ENCODE measurements at places on chromosomes 2 and 18.

GRCh38 chr18:10454681-10455557, 484 bp downstream of the APCDD1 start:
- DNase-seq: no peak

DNA sequence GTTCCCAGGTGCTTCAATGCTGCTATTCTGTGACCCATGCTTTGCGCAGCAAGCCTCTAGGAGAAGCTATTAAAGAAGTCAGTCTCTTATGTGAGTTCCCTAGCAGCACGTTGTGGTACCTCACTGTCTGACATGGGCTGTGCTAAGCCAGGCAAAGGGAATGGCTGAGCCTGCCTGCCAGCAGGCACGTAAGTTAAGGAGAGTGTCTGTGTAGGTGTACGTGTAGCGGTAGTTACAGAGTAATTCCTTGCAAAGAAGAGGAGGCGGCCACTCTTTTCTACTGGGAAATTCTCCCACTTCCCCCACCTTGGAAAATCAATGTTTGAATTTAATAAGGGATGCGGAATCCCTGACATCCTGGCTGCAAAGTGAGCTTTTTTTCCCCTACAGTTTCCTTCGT, 123.5 kb upstream of the LYPD1 start:
- no peak for DNase-seq

- no peak for DNase-seq
Observed at GRCh38 chr2:212337486-212338343, 200.9 kb downstream of the ERBB4 start.

GRCh38 chr2:144572977-144573376, 53.1 kb upstream of the ZEB2 start:
- no peak for DNase-seq

GRCh38 chr2:231124838-231125568, at the start of gene HTR2B:
Gene HTR2B (minus strand): TSS chr2:231125042. CDS start chr2:231123764, 1,278 bp downstream.
- peak; percentile 62 for DNase-seq

DNA sequence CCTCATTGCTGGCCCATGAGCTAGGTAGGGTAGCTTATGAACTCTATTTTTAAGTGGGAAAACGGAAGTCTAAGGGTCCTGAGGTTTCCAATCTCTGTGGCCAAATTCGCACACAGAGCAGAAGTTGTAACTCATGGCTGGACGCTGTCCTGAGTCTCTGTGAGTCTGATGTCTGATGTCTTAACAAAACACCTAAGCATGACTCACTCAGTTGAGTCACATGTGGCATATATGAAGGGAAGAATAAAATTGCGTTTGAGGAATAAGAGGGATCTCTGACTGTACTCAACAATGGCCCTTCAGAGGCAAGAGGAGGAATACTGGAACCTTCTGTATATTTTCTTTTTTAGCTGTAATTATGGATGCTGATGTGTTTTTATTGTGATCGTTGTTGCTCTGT, 569.7 kb downstream of the RIT2 start:
- DNase-seq: no peak

DNA sequence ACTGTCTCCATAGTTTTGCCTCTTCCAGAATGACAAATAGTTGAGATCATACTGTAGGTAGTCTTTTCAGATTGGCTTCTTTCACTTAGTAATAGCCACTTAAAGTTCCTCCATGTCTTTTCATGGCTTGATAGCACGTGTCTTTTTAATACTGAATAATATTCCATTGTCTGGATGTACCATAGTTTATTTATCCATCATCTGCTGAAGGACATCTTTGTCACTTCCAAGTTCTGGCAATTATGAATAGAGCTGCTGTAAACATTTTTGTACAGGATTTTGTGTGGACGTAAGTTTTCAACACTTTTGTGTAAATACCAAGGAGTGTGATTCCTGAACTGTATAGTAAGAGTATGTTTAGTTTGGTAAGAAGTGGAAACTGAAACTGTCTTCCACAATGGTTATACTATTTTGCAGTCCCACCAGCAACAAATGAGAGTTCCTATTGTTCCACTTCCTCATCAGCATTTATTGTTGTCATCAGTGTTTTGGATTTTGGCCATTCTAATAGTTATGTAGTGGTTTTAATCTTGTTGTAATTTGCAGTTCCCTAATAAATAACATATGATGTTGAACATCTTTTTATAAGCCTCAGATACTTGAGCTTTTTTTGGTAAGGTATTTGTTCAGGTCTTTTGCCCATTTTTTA, 18.9 kb downstream of the LTBP1 start:
- no peak for DNase-seq

DNA sequence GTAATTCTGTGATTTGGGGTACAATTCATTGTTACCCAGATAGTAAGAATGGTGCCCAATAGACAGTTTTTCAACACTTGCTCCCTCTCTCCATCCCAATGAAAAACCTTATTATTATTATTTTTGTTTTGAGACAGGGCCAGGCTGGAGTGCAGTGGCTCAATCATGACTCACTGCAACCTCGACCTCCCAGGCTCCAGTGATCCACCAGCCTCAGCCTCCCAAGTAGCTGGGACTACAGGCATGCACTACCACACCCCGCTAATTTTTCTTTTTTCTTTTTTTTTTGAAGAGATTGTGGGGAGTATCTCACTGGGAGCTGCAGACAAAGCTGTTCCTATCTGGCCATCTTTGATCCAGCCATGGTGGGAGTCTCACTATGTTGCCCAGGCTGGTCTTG, 7.2 kb downstream of the TGFA start:
- no peak for DNase-seq

DNA sequence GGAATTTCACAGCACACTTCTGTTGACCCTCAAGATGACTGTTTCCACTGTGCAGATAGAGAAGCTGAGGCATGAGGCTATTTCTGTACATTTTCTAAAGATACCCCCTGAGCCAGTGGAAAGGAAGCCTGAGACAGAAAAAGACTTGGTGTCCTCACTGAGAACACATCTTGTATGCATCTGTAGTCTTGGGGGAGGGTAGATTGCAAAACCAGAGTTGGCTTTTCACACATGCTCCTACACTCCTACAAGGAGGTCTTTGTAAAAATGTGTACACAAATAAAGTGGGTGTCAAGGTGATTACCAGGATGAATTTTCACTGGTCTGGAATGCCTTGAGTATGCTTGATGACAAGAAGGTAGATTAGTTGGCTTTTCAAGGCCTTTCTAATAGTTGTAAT, 98.0 kb downstream of the KCTD18 start:
- DNase-seq: no peak

- peak; percentile 64 for DNase-seq
Observed at GRCh38 chr18:24656551-24657443, 196.4 kb downstream of the HRH4 start.

All from NCI-H510A treated with DMSO at 0.1 percent for 48 hours (cell line).